ENCODE measurements at places on chromosomes 5 and 9.

GRCh38 chr5:167953151-167953798 is 338.2 kb upstream of the WWC1 start:
- no peak for DNase-seq

GRCh38 chr5:102737161-102737560 is 17.9 kb upstream of the PAM start:
- no peak for DNase-seq

GRCh38 chr5:68557162-68557936 is 341.8 kb downstream of the PIK3R1 start:
- DNase-seq, result no peak

DNA sequence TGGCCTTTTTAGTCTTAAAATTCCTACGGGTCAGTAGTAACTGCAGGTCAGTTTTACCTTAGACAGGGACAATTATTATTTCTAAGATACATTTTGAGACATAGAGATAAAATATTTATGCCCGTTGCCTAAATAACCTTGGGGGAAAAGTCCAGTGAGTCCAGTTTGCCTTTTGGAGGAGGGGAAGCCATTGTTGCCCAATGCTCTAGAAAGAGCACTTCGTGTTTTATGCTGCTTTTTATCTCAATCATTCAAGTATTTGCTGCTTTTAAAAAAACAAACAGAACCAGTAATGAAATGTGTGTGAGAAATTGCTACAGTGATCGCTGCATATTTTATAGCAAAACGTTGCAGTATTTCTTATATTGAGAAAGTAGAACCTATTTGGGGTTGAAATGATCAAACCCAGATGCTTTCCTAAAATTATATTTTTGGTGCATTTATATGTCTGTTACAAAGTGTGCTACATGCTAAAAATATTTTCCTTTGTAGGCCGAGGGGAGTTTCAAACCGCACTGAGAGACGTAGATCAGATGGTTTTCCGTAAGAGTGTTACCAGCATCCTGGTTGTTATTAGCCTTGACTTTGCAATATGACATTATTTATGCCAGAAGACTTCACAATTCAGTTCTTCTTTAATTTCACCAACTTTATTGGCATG is 266.8 kb downstream of the AOPEP start:
- DNase-seq, result no peak

DNA sequence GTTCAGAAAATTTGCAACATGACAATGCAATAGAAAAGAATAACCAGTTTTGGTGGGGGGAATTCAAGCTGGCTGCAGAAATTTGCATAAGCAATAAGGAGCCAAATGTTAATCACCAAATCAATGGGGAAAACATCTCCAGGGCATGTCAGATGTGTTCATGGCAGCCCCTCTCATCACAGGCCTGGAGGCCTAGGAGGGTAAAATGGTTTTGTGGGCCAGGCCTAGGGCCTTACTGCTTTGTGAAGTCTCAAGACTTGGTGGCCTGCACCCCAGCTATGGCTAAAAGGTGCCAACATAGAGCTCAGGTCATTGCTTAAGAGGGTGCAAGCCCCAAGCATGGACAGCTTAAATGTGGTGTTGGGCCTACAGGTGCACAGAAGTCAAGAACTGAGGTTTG is 29.7 kb upstream of the SLC36A1 start:
- no peak for DNase-seq

GRCh38 chr5:177446200-177447065 is at the start of gene PRR7:
PRR7 (plus strand) TSS chr5:177446814; CDS start chr5:177455068, 8,254 bp downstream.
- DNase-seq, result peak; percentile 78

GRCh38 chr5:23482642-23483041 is 24.8 kb upstream of the PRDM9 start:
- DNase-seq, result no peak

GRCh38 chr5:74623006-74623611 is 17.4 kb downstream of the ENC1 start:
- DNase-seq, result no peak

DNA sequence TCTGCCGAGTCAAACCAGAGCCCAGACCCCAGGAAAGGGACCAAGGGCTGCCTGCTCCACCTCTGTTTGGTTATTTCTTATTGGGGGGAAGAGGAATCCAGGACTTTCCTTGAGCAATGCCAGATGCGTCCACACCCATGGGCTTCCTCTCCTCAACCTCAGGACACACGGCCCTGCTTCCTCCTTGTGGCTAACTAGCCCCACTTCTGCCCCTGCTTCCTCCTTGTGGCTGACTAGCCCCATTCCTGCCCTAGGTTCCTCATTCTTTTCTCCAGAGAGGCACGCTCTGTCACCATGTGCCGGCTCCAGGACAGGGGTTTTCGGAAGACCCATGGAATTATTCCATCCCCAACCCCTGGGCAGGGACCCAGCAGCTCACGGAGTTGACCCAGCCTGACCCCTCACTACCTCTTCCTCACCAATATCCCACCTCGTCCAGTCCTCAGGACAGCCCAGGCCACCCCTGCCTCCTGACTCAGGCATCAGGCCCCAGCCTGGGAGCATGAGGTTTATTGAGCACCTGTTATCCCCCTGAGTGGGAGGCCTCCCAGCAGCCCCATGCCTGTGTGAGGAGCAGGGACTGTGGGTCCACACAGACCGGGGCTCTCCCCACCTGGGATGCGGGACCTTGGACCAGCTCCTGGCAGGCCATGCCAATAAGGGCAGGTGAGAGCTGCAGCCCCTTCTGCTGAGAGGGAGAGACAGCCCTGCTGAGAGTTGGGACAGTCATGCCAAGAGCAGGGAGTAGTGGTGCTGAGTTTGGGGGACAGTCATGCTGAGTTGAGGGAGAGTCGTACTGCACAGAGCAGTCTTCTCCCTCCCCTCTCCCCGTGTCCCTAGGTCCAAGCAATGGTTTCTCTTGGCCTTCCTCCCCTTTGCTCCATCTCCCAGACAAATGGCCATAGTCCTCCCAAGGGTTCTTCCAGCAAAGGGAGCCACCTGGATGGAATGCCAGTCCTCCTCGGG is 11.8 kb upstream of the FCN1 start:
- no peak for DNase-seq

DNA sequence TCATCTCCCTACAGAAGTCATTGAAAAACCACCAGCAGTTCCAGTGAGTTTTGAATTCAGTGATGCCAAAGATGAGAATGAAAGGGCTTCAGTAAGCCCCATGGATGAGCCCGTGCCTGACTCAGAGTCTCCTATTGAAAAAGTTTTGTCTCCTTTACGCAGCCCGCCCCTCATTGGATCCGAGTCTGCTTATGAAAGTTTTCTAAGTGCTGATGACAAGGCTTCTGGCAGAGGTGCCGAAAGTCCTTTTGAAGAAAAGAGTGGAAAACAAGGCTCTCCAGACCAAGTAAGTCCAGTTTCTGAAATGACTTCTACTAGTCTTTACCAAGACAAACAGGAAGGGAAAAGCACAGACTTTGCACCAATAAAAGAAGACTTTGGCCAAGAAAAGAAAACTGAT is 90.1 kb downstream of the MAP1B start:
- DNase-seq, result no peak

DNA sequence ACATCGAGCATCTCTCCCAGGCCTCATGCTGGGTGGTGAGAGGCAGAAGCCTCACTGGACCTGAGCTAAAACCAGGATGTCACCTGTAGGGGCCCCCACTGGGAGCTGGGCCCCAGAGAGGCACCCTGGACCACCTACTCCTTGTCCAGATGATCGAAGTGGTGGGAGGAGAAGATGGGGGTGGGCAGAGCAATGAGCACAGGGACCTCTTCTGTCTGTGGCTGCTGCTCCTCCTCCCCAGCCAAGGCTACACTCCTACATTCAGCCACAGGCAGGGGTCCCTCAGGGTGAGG is 227.5 kb downstream of the CACNA1B start:
- DNase-seq, result no peak

GRCh38 chr9:88976890-88977257 is 14.4 kb upstream of the S1PR3 start:
- DNase-seq, result no peak

DNA sequence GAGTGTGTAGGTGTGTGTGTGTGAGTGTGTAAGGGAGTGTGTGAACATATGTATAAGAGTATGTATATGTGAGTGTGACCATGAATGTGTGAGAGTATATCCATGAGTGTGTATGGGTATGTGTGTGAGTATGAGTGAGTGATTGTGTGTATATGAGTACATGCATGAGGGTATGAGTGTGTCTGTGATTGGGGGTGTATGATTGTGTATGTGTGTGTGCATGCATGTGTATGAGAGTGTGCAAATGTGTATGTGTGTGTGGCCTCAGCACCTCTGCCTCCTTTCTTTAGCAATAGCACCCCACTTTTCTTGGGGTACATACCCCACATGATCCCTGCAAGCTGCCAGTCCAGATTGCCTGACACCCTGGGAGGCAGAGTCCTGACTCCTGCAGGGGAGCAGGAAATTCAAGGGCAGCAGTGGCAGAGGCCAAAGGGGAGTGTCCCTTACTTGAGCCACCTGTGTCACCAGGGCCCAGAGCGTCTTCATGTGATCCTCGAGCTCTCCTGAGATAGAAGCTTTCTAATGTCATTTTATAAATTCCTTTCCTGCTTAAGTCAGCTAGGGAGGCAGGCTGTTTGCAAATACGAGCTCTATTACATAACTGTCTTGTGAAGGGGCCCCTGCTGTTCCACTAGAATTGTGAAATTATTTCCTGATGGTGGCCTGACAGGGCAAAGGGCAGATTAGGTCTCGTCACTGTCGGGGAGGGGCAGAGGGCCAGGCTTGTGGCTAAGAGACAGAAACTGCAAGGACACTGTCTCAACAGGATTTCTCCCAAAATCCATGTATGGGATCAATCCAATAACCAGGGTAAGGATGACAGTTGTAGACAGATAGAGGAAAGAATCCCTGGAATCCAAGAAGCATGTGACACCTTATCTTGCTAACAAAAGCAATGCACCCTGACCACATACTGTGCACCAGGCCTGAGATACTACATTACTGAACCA is 389.1 kb downstream of the GADD45G start:
- no peak for DNase-seq

GRCh38 chr5:76920491-76920890 is 32.4 kb upstream of the CRHBP start:
- DNase-seq, result no peak

DNA sequence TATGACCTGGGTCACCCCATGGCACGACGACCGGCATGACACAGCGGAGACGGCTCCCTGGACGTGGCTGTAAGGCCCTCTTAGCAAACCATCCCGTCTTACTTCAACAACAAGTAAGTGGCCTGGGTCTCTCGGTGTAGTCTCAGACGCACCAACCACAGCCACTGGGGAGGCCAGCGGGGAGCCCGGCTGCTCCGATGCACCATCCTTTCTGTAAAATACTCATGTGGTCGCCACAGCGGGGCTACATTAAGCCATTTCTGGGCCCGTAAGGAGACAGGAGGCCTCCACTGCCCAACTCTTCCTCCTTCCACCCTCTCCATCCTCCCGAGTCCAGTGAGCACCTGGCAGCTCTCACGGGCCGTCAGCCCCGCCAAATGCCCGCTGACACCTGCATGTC is 4.7 kb downstream of the QSOX2 start:
- DNase-seq, result no peak

DNA sequence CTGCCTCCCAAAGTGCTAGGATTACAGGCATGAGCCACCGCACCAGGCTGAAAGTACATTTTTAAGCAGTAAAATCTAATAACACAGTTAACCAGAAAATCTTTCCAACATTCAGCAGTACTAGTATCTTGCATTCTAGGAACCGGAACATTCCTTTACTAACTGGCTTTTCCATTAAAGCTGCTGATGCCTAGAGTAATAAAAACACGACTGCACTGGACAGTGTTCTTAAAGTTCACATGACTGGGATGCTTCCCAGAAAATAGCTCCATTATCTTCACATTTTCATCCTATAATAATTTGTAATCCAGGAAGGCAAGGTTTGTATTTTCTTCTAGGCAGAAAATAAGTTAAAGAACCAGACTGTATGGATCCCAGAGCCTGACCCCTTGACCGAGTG is 9.8 kb downstream of the PTPN3 start:
- no peak for DNase-seq

- DNase-seq, result no peak
Observed at GRCh38 chr5:171986772-171987171, 19.7 kb downstream of the FBXW11 start.

DNA sequence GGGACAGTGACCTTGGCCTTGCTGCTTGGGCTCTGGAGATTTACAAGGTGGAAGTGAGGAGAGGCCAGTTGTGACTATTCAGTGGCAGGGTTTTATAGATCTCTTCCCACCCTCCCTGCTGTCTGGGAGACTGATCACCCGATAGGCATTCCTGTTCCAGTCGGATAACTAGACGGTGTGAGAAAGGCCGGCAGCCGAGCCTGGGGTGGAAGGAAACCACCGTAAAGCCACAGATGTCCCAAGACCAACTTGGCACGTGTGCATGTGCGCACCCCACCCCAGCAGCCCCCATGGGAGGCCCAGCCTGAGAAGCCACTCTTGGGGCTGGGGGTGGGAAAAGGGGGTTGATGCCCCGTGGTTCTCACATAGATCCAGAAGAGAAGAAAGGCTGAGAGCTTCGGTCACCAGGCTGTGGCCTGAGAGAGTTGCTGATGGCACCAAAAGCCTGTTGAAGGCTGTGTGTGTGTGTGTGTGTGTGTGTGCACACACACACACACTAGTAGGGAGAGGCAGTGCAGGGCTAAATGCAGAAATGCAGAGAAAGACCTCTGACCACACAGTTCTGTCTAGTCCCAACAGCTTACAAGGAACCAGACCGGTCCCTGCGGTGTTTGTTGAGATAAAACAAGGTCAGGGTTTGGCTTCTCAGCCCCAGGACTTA is 225.8 kb downstream of the FANCC start:
- DNase-seq, result no peak

DNA sequence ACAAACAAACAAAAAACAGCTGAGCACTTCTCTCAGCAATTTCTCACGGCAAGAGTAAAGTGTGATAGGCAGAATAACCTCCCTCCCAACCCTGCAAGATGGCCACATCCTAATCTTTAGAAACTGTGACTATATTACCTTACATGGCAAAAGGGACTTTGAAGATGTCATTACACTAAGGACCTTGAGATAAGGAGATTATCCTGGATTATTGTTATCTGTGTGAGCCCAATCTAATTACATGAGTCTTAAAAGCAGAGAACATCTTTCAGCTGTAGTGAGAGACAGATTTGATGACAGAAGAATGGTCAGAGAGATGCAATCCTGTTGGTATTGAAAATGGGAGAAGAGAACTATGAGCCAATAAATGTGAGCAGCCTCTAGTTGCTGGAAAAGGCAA is 347.9 kb downstream of the CDH9 start:
- DNase-seq, result no peak

GRCh38 chr5:81080809-81081460 is 120.8 kb downstream of the RASGRF2 start:
- no peak for DNase-seq

DNA sequence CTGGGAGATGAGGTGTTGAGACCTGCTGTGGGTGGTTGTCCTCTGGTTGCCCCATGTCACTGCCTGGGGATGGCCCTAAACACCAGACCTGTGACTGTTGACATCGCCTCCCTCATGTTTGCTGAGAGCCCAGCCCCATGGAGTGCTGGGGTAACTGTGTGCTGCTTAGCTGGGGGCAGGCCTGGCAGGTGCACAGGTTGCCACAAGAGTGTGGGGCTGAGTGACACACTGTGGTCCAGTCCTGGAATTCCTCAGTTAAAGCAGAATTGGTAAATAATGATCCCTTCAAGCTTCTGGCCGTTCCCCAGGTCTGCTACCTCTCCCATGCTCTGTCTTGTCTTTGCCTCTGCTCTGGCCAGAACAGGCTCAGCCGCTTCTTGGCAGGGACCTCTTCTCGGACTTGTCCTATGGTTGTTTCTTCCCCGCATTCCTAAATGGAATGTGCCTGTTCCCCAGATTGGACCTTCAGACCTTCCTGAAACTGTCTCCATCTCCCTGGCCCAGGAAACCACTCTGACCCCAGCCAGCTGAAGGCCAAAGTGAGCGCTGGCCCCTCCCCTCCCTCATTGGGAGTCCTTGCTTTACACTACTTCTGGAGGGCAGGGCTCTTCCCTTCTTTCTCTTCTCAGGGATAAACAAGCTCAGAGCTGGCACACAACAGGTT is 61.2 kb upstream of the PITX1 start:
- no peak for DNase-seq

GRCh38 chr5:16074358-16074757 is 105.2 kb downstream of the MARCHF11 start:
- DNase-seq, result no peak

All from activated T-cell treated with anti-CD3 and anti-CD28 coated beads for 48 hours (primary cell).